ENCODE measurements at places on chromosomes 13 and 19. TPM values are rescaled to one million over a fixed set of nuclear protein-coding genes. Genes with fewer than 3 reads are reported as not detected.

Gene ZSCAN1
- total RNA-seq = 2.2 TPM

Gene CCDC159
- total RNA-seq = 3.2 TPM

Gene IL12RB1
- not detected for total RNA-seq

Gene GPR32
- total RNA-seq = not detected

Gene PPM1N
- total RNA-seq = 0.25 TPM

Gene TFPT
- 9.6 TPM for total RNA-seq

Gene CEACAM4
- not detected for total RNA-seq

Gene ACTN4
- 51.9 TPM for total RNA-seq

Gene CYP2A13
- not detected for total RNA-seq

Gene FUT2
- under 0.01 TPM for total RNA-seq

Gene CABP5
- not detected for total RNA-seq

Gene HNRNPA1L2
- total RNA-seq = 8.4 TPM

Gene ZNF417
- total RNA-seq = 34.7 TPM

Gene FRY
- total RNA-seq = 72.0 TPM

Gene PSG5
- not detected for total RNA-seq

Gene CYP4F8
- total RNA-seq = not detected

Gene FLT1
- 16.2 TPM for total RNA-seq

Gene CYP4F12
- under 0.01 TPM for total RNA-seq

Gene PROZ
- total RNA-seq = not detected

Gene LILRA1
- 0.25 TPM for total RNA-seq

Gene SIGLEC9
- total RNA-seq = 0.25 TPM

Gene GPC5
- 4.7 TPM for total RNA-seq

Gene SMAD9
- 14.8 TPM for total RNA-seq

Gene KIR2DL1
- total RNA-seq = not detected

Gene LSM7
- 70.3 TPM for total RNA-seq

Gene IL27RA
- total RNA-seq = 5.9 TPM

Gene CATSPERD
- total RNA-seq = 0.25 TPM

Gene GCDH
- 16.7 TPM for total RNA-seq

Gene FOXA3
- total RNA-seq = not detected

Gene ADGRE3
- not detected for total RNA-seq

Gene TEX26
- 0.74 TPM for total RNA-seq

Gene ZNF708
- 47.5 TPM for total RNA-seq

Gene RAB4B
- 9.8 TPM for total RNA-seq
